Upper lobe of left lung (tissue), 6 donors: ENCODE measurements at places on chromosomes 11 and 22.

DNA sequence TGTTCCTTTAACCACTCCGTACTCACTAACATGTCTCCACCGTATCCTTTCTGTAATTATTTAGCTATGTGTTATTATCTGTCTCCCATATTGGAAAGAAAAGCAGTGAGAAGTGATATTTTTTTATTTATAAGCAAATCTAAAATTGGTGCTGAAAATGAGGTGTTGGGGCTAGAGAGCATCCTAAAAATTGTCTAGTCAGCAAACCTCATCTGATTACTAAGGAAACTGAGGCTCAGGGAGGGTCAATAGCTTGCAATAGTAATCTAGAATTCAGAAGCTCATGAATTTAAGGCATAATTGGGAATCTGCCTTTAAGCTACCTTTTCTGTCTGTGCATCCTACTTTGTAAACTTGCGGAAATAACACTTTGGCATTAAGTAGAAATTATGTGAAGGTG, 190.0 kb downstream of the METTL15 start:
- H3K27me3 ChIP-seq = no peaks in the 10 kb centered on the region
- H3K4me3 ChIP-seq = no peak overlapping the region
- DNase-seq = no peak
- peaks cover 15% of the 10 kb centered on the region for H3K36me3 ChIP-seq
- no peaks in the 10 kb centered on the region for H3K4me1 ChIP-seq
- no peak overlapping the region for H3K27ac ChIP-seq

GRCh38 chr11:125452125-125452470, 44.0 kb downstream of the FEZ1 start:
- no peaks in the 10 kb centered on the region for H3K36me3 ChIP-seq
- no peak overlapping the region for H3K4me3 ChIP-seq
- H3K4me1 ChIP-seq = peaks cover 12% of the 10 kb centered on the region
- DNase-seq = no peak
- peak overlapping the region; percentile 52 for H3K27ac ChIP-seq

- DNase-seq = no peak
- H3K27me3 ChIP-seq = no peaks in the 10 kb centered on the region
- H3K4me3 ChIP-seq = no peak overlapping the region
- H3K36me3 ChIP-seq = no peaks in the 10 kb centered on the region
- no peaks in the 10 kb centered on the region for H3K4me1 ChIP-seq
Observed at GRCh38 chr22:49139492-49140151, 688.1 kb downstream of the BRD1 start.

DNA sequence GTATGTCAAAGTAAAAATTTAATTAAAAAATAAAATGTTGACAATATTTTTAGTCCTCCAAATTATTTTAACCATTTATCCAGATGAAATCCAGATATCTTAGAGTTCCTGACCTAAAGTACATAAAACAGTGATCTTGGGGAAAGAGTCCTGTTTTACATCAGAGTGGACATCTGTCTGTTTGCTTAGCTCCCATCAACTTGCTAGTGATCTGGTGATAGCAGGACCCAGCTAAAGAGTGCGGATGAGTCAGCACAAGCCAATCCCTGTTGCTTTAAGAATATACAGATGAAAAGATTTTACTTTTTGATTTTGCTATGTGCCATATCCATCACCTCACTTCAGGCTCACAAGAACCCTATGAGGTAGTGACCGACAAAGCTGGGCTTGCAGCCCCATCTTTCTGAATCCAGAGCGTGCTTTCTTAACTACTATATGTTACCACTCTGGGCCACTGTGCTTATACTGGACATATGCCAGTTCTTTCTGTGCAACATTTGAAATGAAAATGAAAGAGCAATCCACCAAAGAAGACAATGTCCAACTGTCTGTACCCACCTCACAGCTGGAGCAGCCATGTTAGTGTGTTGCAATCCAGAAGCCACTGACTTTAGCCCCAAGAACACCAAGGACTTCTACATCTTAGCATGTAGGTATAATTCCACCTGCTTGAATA, 167.6 kb upstream of the SESN3 start:
- DNase-seq = no peak
- no peak overlapping the region for H3K27ac ChIP-seq
- no peaks in the 10 kb centered on the region for H3K27me3 ChIP-seq

- H3K4me3 ChIP-seq = no peak overlapping the region
- peaks cover 27% of the 10 kb centered on the region for H3K4me1 ChIP-seq
Observed at GRCh38 chr11:73384872-73385689, 8.9 kb downstream of the RELT start.

- H3K27me3 ChIP-seq = no peaks in the 10 kb centered on the region
- DNase-seq = peak; percentile 36
- no peaks in the 10 kb centered on the region for H3K4me1 ChIP-seq
- no peak overlapping the region for H3K27ac ChIP-seq
- H3K4me3 ChIP-seq = no peak overlapping the region
Observed at GRCh38 chr11:1116666-1117390, 40.9 kb upstream of the MUC5AC start.
